ENCODE measurements at places on chromosomes 7 and 10.

DNA sequence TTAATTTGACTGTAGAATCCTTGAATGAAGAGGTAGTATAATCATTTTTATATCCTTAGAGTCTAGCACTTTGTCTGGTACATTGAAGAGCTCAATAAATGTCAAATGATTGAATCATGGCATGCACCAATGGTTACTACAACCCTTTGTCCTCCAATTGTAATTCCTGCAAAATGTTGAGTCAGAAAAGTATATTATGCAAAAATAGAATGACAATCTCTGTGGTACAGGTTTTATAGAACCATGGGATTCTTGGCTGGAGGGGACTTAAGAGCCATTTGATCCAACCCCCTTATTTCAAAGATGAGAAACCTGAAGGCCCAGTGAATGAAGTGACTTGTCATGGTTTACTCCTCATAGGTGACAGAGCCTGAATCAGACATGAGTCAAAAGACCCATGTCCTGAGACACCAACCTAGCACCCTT is 30.9 kb upstream of the SMKR1 start:
- no peak for DNase-seq

DNA sequence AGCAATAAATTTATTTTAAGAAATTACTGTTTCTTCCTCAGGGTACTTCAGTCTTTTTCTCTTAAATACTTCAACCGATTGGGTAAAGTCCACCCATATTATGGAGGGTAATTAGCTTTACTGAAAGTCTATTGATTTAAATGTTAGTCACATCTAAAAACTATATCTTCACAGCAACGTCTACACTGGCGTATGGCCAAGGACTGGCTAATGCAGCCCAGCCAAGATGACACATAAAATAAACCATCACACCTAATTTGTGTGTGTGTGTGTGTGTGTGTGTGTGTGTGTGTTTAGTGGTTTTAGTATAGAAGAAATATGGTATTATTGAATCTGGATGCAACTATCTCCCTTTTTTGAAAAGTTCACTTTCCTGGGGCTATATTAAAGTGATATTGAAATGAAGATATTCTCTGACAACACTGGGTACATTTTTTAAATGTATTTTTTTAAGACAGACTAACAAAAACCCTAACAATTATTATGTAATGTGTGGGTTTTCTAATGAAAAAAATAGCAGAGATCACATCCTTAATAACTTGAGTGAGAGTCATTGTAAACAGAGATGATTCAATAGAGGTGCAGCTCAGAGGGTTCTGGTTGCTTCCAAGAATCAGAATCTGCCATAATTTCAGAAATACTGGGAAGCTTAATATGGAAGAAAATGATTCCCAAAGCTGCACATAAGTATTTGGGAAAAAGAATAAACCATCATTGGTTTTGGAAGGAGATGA is 584.2 kb upstream of the MBL2 start:
- DNase-seq: no peak

DNA sequence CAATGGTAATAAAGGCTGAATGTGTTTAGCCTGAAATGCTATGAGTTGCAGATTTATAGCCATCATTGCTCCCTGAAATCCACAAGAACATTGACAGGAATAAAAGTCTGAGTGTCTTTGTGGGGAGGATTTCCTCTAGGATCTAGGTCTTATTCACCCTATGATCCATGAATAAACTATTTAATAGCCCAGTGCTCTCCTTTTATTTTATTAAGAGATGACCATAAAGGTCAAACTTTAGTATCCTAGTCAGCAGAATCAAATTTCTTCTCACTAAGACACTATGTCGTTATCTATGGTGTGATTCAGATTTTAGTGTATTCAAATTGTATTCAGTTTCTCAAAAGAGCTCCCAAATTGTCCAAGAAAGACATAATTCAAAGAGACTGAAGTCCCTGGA is 67.8 kb upstream of the AKR1E2 start:
- DNase-seq: no peak

GRCh38 chr10:5585517-5586206 is 60.9 kb downstream of the CALML3 start:
- DNase-seq: peak; percentile 50

- DNase-seq: no peak
These were observed 39.5 kb downstream of the GARS1 start for GRCh38 chr7:30634193-30634626.
